ENCODE measurements at places on chromosomes 16 and 17. TPM values are rescaled to one million over a fixed set of nuclear protein-coding genes. Genes with fewer than 3 reads are reported as not detected.

Gene SLC47A2
- 0.36 TPM for total RNA-seq

Gene KRT33A
- total RNA-seq, result not detected

Gene TP53TG3F
- not detected for total RNA-seq

Gene HCRT
- not detected for total RNA-seq

Gene ITGA2B
- 0.36 TPM for total RNA-seq
